HFFc6 (cell line): ENCODE measurements at places on chromosomes 7 and 10. TPM values are rescaled to one million over a fixed set of nuclear protein-coding genes. Genes with fewer than 3 reads are reported as not detected.

The FBXL13 gene
- 0.48 to 1.3 TPM (median 0.57 TPM) in 3 replicates for total RNA-seq

The KCND2 gene
- not detected in 2 replicates for total RNA-seq

The NPY4R gene
- not detected in 3 replicates for total RNA-seq

The FRA10AC1 gene
- total RNA-seq = 9.7 to 11.2 TPM (median 10.0 TPM) in 3 replicates

The ADAP1 gene
- total RNA-seq = 0.64 to 1.6 TPM (median 0.86 TPM) in 3 replicates

The NKX1-2 gene
- total RNA-seq = not detected in 3 replicates

The ELAPOR2 gene
- 0.11 TPM in 1 of 3 replicates, not detected in the others for total RNA-seq

The DPP6 gene
- not detected in 2 replicates for total RNA-seq

The FAM25A gene
- not detected in 3 replicates for total RNA-seq

The ANKRD30A gene
- total RNA-seq = not detected in 3 replicates

The PPP3CB gene
- 56.9 to 66.4 TPM (median 57.9 TPM) in 3 replicates for total RNA-seq

The BRAT1 gene
- 23.8 to 27.3 TPM (median 24.2 TPM) in 3 replicates for total RNA-seq

The LMTK2 gene
- total RNA-seq = 9.6 to 13.5 TPM (median 10.9 TPM) in 3 replicates

The VWA2 gene
- not detected in 2 replicates for total RNA-seq

DNA sequence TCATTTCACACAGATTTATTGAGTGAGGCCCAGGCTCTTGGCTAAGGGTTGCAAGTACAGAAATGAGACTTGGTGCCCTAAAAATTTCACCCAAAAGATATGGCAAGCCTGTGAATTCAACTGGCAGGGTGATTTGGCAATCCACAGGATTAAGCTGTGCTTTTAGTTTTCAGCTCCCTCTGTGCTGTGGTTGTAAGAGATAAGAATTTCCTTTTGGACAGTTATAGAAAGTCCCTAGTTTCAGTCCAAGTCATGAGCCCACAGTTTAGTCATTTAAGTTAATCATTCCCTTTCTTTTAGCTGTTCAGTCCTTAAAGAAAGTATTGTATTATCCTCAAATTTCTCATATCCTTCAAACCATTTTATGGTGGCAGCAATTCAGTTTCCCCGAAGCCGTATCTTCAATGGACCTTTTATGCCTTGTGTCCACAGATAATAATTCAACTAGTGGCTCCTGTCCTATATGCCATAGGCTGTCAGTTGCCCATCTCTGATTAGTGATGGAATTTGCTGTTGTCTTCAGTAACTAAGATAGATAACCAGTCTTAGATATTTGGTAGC is 73.4 kb upstream of the NAMPT start:
- DNase-seq = no peak

- DNase-seq = no peak
Measured at GRCh38 chr7:127997226-127997922, 33.9 kb downstream of the LRRC4 start.

GRCh38 chr10:50367732-50368131 is 116.4 kb upstream of the ASAH2 start:
- DNase-seq = peak; percentile 49

GRCh38 chr7:37100735-37101331 is 347.8 kb downstream of the ELMO1 start:
- DNase-seq = no peak

GRCh38 chr10:47253651-47254375 is 46.2 kb upstream of the GDF10 start:
- DNase-seq = no peak

DNA sequence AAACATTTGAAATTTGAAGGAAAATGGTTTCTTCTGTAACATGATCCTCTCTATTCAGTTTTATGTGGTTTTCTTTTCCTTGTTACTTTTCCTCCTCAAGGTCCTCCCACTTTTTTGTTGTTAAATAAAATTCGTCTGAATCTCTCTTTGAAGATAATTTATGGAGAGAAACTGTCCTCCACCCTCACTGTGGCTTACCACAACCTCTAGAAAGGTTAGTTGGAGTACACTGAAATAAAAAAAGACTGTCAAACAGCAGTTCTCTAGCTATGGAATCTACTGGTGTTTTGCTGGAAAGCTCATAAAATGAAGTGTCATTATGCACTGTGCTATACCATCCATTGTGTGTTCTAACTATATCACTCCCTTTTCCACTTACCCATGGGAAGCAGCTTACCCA is 189.4 kb downstream of the HDAC9 start:
- DNase-seq = no peak

- DNase-seq = peak; percentile 74
Measured at GRCh38 chr7:23055582-23056178, 41.8 kb upstream of the HYCC1 start.

DNA sequence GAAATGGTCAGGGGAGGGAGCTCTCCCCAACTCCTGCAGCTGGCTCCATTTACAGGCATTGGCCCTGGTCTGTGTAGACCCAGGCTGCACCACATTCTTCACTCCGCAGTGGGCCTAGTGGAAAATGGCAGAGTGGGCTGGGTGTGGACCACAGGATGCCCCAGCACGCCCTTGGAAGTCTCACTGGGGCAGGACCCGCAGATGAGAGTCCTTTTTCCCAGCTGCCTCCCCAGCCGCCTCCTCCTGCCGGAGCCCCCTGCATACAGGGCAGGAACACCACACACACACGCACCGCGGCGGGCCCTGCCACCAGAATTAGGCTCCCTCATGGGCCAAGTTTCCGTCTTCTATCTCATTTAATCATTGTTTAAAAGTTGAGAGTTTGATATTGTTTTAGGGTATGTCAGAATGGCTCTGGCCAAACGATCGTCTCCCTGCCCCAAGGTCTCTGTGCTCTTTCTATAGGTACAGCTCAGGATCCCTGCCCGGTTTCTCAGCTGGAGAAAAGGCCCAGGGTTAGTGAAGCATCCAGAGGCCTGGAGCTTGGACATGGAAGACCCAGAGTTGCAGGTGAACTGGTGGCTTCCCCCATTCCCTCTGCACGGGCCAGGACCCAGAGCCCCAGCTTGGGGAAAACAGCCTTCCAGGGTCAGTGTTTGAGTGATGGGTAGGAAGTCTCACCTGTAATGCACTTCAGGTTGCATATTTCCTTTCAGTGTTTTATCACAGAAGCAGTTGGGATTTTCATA is 42.0 kb downstream of the ZNF467 start:
- no peak for DNase-seq

GRCh38 chr10:3776796-3777571 is 8.0 kb downstream of the KLF6 start:
- DNase-seq = peak; percentile 91

GRCh38 chr10:22324893-22325271 is 4.0 kb downstream of the BMI1 start:
- DNase-seq = no peak

GRCh38 chr10:17109475-17110207 is 20.0 kb downstream of the CUBN start:
- DNase-seq = peak; percentile 75

GRCh38 chr10:93060887-93061593 is 442 bp downstream of the CYP26C1 start:
- DNase-seq = no peak

DNA sequence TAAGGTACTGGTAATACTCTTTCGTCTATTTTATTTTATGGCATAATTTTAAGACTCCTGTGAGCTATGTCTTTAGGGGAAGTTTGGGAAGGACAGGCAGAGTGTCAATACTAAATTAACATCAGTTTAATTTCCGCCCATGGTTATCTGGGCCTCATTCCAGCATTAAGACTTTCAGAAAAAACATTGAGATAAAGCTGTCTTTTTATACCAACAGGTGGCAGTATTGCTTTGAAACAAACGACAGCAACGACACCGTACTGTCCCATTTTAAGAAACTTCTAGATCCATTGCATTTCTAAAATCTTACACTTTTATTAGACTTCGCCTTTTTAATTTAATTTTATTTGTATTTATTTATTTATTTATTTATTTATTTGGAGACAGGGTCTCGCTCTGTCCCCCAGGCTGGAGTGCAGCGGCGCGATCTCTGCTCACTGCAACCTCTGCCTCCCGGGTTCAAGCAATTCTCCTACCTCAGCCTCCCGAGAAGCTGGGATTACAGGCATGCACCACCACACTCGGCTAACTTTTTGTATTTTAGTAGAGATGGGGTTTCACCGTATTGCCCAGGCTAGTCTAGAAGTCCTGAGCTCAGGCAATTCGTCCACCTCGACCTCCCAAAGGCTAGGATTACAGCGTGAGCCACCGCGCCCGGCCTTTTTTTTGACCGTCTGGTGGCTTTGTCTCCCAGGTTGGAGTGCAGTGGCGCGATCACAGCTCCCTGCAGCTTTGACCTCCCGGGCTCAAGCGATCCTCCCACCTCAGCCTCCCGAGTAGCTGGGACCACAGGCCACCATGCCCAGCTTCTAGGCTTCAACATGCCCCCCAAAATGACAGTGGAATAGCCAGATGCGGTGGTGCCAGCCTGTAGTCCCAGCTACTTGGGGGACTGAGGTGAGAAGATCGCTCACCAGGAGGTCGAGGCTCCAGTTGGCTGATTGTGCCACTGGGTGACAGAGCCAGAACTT is 78.7 kb upstream of the C1GALT1 start:
- DNase-seq = peak; percentile 72

DNA sequence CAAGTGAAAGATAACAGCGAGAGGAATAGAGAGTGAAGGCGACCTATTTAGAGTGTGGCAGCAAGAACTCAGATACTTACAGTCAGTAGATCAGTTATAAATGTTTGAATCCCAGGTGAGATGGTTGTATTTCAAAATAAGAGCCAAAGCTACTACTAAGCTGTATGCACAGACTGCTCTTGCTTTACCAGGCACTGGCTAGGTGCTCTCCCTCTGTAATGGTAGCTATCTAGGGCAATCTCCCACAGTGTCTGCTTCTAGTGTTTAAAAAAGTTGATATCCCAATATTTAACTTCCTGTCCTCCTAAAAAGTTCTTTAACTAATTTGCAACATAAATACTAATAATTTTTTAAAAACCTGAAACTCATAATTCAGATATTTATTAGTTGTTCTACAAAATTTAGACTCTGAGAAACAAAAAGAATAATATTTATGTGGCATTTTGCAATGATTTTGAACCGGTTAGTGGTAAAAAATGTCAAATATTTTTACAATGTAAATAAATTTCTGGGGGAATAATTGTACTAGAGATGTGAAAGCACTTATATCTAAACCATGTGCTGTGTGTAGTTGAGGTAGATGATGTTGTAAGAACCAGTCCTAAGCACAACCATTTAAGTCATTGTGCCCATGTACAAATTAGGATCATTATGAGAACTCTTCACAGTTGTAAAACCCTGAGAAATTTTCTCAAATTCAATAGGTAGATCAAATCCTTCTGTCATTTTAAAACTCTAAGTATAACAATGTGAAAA is 349.3 kb upstream of the SEMA3D start:
- DNase-seq = no peak

GRCh38 chr10:90945491-90946070 is 24.7 kb upstream of the ANKRD1 start:
- DNase-seq = no peak

- no peak for DNase-seq
Measured at GRCh38 chr7:46363688-46364087, 442.6 kb upstream of the IGFBP3 start.

- DNase-seq = no peak
Measured at GRCh38 chr7:99002148-99002826, 124.0 kb downstream of the TRRAP start.

DNA sequence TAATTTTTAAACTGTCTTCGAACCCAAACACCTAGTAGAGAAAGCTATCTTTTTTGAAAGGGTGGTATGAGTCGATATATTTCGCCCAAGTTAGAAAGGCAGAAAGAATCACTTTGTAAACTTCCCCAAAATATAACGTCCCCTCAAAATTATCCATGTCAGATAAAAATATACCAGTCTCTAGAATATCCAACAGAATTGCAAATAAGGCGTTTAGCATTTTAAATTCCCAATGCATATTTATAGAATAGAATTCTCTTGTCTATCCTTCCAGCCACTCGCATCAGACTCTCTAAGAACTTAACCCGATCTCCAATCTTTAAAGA is 2.1 kb downstream of the CTBP2 start:
- no peak for DNase-seq

DNA sequence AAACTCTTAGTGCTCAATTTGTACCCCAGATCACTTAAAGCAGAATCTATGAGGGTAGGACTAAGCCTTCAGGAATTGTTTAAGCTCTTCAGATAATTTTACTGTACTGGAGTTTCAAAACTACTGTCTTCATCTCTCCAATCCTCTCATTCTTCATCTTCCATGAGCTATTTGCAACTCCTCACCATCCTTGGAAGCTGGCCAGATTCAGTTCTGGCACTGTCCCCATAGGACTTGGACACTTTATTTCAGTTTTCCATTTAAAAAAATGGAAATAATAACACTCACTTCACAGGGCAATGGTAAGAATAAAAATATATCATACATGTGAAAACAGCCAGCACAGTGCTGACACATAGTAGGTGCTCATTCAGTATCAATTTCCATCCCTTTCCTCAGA is 74.6 kb downstream of the PPP1R17 start:
- no peak for DNase-seq

DNA sequence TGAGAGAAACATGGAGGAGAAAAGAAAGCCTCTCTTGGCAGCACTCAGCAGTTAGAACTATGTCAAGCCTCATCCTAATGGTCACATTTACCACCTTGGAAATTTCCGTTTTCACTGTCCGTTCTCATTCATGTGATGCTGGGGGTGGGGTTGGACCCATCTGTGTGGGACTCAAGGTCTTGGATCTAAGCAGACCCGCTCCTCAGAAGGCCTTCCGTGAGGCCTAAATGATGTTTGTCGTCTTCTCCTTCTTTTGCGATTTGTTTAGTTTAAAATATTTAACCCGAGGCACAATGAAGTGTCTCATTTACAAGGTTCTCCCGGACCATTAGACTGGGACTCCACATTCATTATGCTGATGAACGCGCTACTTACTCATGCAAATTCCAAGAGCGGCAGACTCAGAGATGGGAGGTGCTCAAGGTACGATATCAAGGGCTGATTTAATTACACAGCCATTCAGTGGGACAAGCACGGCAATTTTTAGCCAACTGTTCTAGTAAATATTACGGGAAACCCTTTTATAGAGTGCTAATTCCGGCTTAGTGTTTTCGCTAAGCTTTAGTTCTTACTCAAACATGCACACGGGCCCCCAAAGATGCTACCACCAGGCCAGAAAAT is 109.1 kb upstream of the EFCAB10 start:
- DNase-seq = peak; percentile 39

- DNase-seq = no peak
Measured at GRCh38 chr10:84901885-84902284, 573.5 kb downstream of the CCSER2 start.

DNA sequence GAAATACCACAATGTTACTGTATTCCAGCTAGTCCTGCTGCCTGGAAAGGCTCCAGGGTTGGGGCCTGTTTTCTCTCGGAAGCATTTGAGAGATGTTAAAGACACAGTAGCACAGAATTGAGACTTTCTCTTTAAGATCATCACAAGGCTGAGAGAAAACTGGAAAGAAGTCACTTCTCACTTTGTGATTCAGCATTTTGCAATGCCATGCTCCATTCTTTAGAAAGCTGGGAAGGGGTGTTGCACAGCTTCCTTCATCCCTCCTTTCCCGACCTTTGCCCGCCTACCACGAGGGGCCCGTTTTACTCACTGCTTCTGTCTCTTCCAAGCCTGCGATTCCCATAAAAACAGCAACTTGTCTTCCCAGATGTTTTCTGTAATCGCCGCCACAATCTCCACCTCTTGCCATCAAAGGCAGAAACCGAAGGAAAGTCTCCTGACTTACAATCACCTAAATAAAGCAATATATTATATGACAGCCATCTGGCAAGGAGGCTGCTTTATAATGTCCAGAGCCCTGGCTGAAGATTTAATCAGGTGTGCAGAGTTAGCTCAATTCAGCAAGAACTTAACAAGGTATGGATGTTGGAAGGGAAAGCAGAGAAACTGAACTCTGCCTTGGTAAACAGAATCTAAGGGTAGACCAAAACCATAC is 18.9 kb downstream of the NOD1 start:
- peak; percentile 83 for DNase-seq
